ENCODE measurements at places on chromosomes 6 and 20.

- DNase-seq = no peak
Observed at GRCh38 chr6:85460154-85460920, 10.5 kb downstream of the NT5E start.

GRCh38 chr6:159008656-159009288 lies 8.8 kb upstream of the RSPH3 start:
- DNase-seq = no peak

- peak; percentile 5 for DNase-seq
Observed at GRCh38 chr20:5353624-5354496, 37.1 kb upstream of the PROKR2 start.

DNA sequence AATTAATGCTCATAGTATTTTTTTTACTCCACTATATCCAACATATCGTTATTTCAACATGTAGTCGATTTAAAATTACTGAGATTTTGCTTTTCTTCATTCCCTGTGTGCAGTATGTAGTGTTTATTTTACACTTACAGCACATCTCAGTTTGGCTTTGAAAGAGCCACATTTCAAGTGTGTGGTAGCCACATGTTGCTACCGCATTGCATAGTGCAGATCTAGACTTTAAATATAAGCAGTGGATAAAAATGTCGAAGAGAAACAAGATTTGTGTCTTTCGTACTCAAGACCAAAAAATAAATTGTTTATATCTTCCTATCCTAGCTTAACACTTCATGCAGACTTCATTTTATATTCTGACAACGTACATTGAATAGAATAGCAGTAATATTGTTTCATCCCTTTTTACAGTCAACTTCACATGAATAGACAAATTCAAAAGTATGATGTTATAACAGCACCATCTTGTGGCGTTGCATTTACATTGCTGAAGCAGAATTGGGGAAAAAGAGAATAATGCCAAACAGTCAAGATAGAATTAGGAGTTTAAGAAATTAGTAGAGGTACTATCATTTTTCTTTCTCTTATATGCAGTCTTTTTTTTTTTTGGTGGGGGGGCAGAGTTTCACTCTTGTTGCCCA lies 29.9 kb downstream of the FBXO5 start:
- no peak for DNase-seq

DNA sequence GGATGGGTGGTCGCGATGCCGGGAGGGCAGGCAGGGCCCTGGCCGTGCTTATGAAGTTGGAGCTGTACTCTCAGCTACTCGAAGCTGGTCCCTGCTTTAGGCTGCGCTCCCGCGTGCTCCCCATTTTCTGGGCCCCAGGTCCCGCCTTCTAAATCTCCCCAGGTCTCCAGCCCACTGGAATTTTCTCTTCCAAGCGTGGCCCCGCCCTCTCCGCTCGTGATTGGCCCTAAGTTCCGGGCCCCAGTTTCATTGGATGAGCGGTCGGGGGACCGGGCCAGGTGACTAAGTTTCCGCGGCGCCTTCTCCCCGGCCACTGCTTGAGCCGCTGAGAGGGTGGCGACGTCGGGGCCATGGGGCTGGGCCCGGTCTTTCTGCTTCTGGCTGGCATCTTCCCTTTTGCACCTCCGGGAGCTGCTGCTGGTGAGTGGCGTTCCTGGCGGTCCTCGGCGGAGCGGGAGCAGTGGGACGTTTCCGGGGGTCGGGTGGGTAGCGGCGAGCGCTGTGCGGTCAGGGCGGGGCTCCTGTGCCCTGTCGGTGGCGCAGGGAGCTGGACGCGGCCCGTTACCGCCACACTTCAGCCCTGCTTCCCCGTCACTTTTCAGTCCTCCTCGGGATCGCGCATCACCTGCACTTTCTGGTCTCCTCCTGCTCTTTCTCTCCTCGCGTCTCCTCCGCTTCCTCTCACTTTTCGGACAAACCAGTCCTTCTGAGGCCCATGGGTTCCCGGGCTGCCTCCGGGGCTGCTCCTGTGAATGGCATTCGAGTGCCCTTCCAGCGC lies at the start of gene MICA:
TSS of gene MICA (plus strand) at position 313 of the 778 bp plus-strand sequence. CDS start at position 351, 38 bp downstream.
- no peak for DNase-seq

DNA sequence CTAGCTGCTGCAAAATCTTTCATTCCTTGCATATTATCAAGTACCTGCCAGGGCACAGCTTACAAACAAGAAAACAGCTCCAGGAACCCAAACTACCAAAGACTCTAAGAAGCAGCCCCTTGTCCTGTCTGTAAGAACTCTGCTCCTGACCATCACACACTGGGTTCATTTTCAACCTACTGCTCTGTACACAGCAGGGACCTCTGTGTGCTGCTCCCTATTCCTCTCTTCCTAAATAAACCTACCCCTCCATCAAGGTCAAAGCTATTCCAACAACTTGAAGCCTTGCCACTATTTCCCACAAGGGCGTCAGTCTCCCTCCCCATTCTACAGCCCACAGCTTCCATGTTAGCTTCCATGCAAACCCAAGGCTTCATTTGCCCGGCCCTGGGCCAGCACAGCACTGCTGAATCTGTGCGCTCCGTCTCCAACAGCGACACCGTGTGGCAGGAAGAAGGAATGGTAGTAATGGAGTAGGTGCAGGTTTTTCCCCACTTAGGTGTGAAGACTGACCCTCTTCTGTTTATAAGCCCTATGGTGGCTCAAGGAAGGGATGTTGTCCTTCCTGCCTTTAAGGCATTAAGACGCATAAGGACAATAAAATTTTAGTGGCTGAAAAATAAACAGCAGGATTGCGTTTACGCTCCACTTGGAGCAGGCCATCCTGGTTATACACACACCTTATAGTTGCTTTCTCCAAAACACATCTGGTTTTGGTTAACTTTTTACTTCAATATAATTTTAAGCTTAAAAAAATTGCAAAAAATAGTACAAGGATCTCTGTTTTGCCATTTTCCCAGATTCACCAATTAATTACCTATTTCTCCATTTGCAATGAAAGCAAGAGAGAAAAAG lies 115.2 kb upstream of the NXT1 start:
- DNase-seq = no peak

- no peak for DNase-seq
Observed at GRCh38 chr6:43964659-43965570, 162.3 kb downstream of the MRPL14 start.

DNA sequence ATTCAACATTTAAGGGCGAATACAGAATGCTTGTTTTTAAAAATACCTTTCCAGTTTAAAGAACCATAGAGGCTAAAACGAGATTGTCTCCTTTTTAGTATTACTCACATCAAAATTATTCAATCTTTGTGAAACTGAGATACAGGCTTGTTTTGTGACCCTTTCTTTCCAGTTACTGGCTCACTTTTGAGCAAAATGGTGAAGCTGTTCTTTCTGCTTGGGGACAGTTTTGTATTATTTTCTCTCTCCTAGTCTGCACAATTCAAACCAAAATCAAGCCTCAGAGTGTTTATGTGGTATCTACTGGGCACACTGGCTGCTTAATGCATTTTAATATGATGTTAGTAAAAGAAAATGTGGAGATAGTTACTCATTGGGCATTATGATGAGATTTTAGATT lies 36.5 kb downstream of the HIVEP1 start:
- DNase-seq = no peak

GRCh38 chr6:157528931-157529653 lies 148.1 kb downstream of the ZDHHC14 start:
- no peak for DNase-seq

DNA sequence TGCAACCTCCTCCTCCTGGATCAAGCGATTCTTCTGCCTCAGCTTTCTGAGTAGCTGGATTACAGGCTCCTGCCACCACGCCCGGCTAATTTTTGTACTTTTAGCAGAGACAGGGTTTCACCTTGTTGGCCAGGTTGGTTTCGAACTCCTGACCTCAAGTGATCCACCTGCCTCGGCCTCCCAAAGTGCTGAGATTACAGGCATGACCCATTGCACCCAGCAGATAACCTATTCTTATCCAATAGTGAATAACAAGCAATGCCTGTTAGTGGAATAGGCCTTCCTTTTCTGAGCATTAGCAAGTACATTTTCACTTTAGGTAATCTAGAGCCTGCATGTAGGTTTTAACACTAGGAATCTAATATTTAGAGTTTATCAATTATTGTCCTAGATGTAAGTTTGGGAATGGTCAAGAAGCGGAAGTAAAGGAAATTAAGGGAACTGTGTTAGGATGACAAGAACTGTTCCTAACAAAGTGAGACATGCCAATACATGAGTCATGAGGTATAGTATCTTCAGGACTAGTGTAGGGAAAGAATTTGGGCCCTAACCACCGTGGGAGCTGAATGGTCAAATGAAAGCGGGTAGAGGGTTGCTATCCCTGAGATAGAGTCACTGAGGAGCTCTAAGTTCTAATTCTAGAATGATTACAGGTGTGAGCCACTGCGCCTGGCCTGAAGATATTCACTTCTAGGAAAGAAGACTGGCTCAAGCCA lies 15.0 kb downstream of the BLTP3A start:
- no peak for DNase-seq

GRCh38 chr6:168964138-168964835 lies 289.4 kb downstream of the THBS2 start:
- DNase-seq = peak; percentile 53

GRCh38 chr20:40855269-40855668 lies 166.2 kb upstream of the MAFB start:
- no peak for DNase-seq

DNA sequence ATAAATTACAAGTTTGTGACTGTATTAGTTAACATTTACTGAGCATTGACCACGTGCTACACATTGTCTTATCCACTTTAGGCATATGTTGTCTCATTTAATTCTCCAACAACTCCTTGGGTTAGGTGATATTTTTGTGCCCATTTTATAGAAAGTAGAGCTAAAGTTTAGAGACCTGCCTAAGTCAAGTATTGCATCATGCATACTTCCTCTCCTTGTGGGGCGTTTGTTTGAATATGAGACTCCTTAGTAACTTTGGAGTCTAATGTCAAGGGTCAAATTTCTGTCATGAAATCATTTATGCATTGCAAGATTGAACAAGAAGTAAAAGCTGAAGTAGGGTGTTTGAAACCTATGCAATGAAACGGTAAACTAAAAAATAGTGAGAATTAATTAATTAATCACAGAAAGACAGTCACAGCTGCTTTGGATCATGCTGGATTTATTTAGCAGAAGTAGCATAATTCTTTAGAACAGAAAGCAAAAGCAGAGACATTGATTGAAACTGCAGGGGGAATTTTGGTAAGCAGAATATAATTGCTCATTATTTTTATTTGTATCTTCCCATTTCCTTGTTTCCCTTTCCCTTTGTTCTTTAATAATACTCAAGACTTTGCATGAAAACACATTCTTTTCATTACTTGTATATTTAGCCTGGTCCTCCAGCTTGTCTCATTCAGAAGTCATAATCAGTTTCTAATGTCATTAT lies 1374.4 kb upstream of the GJE1 start:
- DNase-seq = no peak

- no peak for DNase-seq
Observed at GRCh38 chr6:72849346-72849745, 227.5 kb downstream of the KCNQ5 start.

GRCh38 chr6:15352220-15352619 lies 106.4 kb downstream of the JARID2 start:
- DNase-seq = no peak

DNA sequence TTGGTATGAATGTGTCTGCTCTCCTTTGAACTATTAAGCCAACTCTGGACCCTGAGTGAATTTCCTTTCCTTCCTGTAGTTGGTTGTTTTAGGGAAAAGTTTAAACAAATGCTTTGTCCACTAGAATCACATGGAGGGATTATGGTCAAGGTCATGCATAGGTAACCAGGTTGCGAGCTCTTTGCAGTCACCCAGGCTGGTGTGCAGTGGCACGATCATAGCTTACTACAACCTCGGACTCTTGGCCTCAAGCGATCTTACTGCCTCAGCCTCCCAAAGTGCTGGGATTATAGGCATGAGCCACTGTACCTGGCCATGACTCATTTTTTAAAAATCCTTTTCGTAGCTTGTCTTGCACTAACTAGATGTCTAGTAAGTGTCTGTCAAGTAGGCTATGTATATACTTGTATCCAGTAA lies 88.0 kb upstream of the SOX4 start:
- no peak for DNase-seq

- DNase-seq = no peak
Observed at GRCh38 chr6:14906621-14907020, 339.2 kb upstream of the JARID2 start.

DNA sequence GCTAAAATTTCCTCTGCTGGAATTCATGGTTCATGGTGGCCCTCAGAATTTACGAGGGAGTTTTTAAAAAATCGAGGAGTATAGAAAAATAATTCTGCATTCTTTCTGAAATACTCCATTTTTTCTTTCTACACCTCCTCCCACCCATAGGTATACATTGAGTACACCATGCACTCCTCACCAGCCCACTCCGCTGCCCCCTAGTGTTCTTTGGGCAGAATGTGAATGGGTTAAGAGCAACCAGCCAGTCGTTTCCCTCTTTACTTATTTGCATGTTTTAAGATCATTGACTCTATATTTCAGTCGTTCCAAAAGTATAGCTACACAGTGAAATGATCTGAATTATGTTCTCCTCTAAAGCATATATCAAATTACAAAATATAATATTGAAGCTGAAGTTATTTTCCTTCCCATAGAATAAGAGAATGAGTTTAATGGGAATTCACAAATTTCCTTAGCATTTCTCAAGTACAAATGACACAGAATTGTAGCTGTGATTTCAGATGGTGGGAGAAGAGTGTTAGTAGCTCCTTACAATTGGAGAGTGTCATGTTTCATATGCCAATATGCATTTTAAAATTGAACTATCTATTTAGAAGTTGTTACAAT lies 977.7 kb upstream of the SLC35B3 start:
- no peak for DNase-seq

DNA sequence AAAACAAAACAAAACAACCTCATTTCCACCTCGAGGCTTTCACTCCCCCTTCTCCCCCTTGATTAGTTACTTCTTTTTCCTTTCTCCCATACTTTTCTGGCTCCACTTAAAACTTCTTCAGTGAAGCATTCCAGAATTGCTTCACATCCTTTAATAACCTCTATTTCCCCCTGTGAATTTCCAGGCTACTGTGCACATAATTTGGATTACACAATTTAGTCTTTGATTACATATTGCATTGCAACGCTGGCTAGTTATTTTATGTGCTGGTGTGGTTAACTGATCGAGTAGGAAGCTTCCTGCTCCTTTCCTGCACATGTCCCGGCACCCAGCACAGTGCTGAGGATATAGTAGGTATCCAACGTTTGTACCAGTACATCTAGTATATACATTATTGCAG lies 28.1 kb upstream of the EEF1E1 start:
- peak; percentile 29 for DNase-seq

DNA sequence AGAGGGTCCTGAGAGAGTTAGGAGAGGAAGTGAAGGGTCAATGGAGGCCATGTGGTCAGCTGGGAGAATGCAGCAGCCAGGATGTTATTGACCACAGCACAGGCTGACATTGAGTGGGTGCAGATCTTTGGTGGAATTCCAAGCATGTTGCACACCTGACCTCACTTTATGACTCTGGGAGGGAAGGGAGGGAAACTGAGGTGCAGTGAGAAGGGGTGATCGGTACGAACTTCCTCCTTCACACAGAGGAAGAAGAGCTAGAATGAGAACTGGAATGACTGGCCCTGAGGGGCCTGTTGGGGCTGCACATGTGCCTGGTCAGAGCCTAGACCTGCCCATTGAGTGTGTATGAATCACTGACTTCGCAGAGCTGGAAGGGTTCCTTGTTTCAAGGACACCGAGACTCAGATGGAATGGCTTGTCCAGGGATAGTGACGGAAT lies 9.8 kb downstream of the FAM83D start:
- no peak for DNase-seq

GRCh38 chr20:10472871-10473270 lies 37.8 kb downstream of the SLX4IP start:
- no peak for DNase-seq

- DNase-seq = no peak
Observed at GRCh38 chr6:121582262-121582661, 146.8 kb downstream of the GJA1 start.
